Dermis blood vessel endothelial cell (primary cell): ENCODE measurements at places on chromosomes 4 and X. TPM values are rescaled to one million over a fixed set of nuclear protein-coding genes. Genes with fewer than 3 reads are reported as not detected.
A peak's percentile ranks its signal among the peaks of the same experiment; 100 is the strongest.

The UCHL1 gene
- 235 and 251 TPM in 2 replicates for total RNA-seq

The BEX5 gene
- total RNA-seq = 0.17 TPM in 1 of 2 replicates, not detected in the other

The G6PD gene
- total RNA-seq = 29.1 and 117 TPM in 2 replicates

The SPANXB1 gene
- total RNA-seq = not detected in 2 replicates

The TBC1D1 gene
- total RNA-seq = 131 and 159 TPM in 2 replicates

The DSPP gene
- not detected in 2 replicates for total RNA-seq

The ADGRG4 gene
- under 0.01 TPM in 1 of 2 replicates, not detected in the other for total RNA-seq

The ZNF157 gene
- 0.17 TPM in 1 of 2 replicates, not detected in the other for total RNA-seq

GRCh38 chr4:108512615-108513505 lies 107.5 kb upstream of the RPL34 start:
- DNase-seq = peak; percentile 60

DNA sequence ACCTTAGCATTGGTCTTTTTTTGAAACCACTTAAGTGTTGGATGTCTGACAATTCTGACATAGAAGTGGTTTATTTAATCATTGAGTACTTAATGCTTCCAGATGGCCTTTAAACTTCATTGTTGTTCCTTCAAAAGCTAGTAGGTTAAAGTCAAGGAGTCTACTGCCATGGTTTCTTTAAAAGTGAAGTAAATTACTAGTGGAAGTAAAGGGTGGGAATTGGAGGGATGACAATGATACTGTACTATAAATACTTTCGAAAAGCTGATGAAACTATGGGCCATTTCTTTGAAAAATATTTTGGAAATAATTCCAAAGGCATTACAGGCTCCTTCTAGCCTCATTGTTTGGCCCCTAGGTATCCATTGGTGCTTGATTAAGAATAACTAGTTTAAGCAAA lies 51.9 kb downstream of the ATP10D start:
- no peak for DNase-seq

DNA sequence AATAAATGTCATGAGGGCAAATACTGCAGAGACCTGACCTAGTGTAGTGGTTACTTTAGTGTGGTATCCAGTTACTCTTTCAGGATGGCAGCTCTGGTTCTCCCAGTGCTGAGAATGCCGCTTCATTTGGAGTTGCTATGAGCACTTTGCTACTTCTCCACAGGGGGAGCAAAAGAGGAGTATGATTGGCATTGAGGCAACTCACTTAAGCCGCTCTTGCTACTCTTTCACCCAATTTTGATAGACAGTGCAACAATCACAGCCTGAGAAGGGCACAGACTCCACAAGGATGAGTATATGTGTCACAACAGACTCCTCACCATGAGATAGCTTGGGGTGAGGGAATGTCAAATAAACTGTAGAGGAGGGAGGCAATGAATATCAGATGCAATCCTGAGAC lies 81.2 kb downstream of the NPY1R start:
- no peak for DNase-seq

DNA sequence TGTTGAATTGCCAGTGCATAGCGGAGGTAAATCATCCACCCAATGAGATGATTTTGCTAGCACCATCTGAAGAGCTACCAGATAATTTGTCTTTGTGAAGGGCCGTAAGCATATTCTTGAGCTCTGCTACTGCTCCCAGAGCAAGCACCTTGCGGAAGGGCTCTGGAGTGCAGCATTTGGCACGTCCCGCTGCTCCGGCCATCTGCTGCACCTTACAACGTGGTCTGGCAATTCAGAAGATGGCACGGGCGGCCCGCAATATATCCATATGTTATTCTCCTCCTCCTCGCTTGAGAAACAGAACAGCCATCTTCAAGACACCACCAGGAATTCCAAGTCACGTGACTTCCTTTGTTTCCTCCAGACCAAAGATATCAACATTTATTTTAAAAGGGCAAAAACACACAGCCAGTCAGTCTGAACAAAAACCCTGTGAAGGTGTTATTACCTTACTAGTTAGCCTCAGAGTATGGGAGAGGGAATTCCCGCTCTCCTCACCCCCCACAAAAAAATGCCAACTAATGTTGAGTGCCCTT lies 1095.7 kb upstream of the TENM3 start:
- no peak for DNase-seq

DNA sequence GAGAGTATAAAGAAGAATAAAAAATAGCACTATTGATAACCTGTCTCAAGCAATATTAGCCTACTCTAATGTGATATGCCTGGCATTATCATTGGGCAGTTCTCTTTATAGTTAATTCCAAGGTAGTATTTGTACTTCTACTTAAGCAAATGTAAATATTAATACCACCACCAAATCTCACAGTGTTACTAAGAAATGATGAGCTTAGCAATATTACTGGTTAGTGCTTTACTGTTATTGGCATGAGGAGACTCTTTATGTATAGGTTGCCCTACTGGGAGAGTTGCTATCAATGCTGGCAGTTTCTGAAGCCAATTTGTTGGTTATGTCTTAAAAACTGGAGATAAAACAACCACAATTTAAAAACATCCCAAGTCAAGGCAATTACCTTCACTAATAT lies 155.7 kb downstream of the CDS1 start:
- no peak for DNase-seq

DNA sequence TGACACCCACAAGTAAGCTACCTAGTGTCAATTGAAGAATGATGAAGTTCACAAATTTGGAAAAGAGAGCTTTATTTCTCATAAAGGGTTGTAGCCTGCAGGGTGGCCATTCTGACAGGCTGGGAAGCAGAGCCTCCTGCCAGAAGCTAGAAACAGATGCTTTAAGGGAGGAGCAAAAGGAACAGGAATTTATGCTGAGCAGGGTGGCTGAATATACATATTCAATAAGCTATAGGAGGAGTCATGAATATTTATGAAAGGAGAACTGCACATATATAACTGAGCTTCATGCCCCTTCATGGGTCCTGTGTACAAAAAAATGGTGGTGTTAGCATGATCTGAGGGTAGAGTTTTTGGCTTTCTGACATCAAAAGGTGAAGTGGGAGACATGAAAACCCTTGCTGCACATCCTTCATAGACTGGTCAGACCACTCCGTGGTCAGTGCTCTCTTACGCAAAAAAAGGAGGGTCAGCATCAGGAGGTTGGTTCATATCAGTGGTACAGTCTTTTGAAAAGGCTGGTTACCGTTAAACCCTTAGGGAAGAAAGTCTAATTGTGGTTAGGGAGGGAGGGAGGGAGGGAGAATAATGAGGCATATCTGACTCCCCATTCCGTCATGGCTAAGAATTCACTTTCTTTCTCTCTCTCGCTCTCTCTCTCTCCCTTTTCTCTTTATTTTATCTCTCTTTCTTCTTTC lies 121.4 kb downstream of the LUZP4 start:
- no peak for DNase-seq

DNA sequence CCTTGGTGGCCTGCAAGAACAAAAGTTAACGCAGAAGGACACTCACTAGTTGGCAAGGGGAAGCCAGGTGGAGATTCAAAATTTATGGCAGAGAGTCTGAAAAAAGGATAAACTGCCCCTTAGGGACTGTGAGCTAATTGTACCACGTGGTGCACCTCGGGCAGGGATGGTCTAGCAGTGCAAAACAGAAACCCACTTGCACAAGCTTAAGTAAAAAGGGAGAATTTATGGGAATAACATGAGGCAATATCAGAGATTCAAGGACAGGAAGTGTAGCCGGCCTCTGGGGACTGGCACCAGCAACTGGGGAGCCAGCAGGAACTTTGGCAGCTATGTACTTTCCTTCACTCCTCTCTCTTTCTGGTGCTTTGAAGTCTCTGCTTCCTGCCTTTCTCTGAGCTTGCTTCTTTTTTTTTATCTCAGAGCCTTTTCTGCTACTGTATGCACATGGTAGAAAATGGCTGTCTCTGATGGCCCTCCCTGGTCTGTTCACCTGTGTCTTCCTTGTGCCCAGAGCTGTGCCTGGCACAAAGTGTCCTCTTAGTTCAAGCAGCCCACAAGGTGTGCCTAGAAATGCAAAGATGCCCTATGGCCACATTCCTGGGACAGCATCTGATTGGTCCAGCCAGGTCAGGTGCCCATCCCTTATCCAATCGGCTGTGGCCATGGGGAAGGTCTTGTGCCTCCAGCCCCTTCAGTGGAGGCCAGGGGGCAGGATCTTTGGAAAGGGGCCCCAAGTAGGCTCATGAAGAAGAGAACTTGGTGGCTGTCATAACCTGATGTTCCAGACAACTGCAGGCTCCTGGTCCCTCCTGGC lies 114.8 kb upstream of the ATP6AP2 start:
- DNase-seq = no peak

DNA sequence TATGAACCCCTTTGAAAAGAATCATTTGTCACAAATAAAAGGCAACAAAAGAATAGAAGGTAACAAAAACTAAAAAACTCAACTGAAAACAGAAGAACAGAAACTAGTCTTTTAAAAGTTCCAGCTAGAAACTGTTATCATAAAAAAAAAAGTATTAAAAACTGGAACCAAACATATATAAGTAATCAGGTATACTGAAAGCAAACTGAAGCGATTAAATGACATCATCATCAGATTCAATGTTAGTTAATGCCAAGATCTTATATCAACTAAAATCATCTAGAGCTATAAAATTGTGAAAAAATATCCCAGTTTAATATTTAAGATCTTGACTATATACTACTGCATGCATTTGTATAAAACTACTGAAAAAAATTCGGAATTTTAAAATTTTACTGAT lies 36.0 kb downstream of the CENPE start:
- no peak for DNase-seq

DNA sequence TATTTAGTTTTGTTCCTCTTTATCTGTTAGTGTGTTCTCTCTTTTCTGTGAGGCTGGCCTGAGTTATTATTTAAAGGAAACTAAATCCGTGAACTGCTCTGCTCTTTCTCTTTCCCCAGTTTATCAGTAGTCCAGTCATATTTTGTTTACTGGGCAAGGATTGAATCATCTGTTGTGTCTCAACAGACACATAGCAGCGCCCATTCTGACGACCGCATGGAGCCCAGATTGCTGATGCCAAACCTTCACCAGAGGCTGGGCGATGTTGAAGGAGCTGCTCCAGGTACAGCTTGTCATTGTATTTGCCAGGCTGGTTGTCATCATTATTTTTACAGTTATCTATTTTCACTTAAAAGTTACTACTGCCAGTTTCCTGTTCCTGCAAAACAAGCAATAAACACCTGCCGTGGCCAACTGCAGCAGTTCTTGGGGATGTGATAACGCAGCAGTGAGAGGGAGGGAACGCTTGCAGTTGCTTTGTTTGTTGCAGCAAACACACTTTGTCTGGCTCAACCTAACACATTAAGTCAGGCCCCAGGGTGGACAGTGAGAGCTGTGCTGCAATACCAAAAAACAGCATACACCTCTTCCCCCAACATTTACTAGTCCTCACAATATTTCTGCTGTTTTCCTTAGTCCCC lies 10.1 kb downstream of the REELD1 start:
- DNase-seq = no peak

GRCh38 chr4:176077561-176077960 lies 11.9 kb downstream of the WDR17 start:
- DNase-seq = no peak

DNA sequence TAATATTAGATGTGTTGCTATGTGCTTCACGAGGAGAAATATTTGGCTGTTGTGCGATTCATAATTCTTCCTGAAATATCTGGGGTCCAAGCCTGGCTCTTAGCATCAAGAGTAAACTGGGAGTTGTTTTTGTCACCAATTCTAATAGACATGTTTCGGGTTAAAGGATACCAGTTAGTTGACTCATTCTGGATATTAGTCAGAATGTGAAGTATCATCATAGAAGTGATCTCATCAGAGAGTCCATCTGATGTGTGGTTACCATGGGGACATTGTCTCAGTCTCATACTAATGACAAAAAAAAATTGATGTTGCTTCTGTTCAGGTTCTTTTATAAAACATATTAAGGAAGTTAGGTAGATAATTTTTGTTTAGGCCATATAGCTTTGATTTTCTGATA lies 57.2 kb upstream of the MTMR1 start:
- peak; percentile 64 for DNase-seq

DNA sequence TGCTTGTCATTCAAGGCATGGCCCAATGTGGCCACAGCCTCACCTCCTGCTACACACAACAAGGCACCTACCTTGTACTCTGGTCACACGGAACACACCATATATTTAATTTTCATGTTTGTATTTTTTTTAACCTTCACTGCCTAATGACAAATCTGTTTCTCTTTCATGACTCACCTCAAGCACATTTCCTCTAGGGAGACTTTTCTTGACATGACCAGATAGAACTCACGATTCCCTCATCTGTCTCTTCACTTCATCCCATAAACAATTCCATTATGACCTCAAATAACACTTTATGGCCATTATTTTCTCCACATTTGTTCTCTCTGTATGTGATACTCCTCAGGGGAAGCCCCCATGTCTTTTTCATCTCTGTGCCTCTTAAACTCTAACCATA lies 11.1 kb downstream of the DRP2 start:
- peak; percentile 15 for DNase-seq

- no peak for DNase-seq
Observed at GRCh38 chr4:76200771-76201231, 12.8 kb downstream of the SCARB2 start.

GRCh38 chr4:6027392-6027791 lies 9.2 kb upstream of the C4orf50 start:
- DNase-seq = no peak

GRCh38 chrX:13190051-13190450 lies 129.8 kb downstream of the ATXN3L start:
- no peak for DNase-seq

- no peak for DNase-seq
Observed at GRCh38 chr4:140212646-140213045, 58.7 kb upstream of the MAML3 start.

GRCh38 chr4:25927361-25928195 lies 13.6 kb downstream of the SMIM20 start:
- DNase-seq = no peak

DNA sequence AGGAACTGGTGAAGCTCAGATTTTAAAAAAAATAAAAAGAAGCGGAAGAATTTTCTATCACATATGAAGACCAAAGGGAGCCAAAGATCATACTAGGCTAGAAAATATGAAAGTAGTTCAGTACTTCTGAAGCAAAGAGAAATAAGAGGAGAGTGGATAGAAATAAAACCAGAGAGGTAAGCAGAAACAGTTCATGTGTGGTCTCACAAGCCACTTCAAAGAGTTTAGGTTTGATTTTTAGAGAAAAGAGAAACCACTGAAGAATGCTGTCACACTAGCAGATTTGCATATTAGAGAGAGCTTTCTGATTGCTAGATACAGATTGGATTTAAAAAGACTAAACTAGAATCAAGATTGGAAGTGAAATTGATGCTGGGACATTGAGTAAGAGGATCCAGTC lies 51.7 kb downstream of the GABRA3 start:
- DNase-seq = no peak
